CD4-positive, alpha-beta T cell treated with Interferon alpha-2 for 1 hour (primary cell): ENCODE measurements at places on chromosomes 4 and X.

DNA sequence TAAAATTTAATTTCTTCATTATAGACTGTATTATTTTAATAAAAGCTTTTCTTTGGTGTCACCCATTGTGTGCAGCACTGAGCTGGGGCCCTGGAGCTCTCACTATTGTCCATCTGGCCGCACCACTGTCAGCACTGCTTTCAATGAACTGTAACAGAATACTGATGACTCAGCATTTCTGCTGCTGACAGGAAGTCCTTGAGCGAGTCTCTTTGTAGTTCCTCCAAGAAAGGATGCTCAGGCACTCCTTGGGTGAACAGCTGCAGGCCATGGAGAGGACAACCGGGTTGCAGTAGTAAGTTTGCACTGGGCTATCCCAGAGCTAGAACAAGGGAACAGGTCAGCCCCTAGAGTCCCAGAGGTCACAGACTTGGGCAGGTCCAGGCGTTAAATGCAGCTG lies 81.6 kb downstream of the SORBS2 start:
- peak; percentile 29 for DNase-seq

- no peak for DNase-seq
Observed at GRCh38 chr4:1758306-1759121, 34.6 kb upstream of the FGFR3 start.

GRCh38 chr4:108559911-108560310 lies 60.5 kb upstream of the RPL34 start:
- DNase-seq, result no peak

GRCh38 chr4:152065545-152065944 lies 304.7 kb upstream of the GATB start:
- no peak for DNase-seq

DNA sequence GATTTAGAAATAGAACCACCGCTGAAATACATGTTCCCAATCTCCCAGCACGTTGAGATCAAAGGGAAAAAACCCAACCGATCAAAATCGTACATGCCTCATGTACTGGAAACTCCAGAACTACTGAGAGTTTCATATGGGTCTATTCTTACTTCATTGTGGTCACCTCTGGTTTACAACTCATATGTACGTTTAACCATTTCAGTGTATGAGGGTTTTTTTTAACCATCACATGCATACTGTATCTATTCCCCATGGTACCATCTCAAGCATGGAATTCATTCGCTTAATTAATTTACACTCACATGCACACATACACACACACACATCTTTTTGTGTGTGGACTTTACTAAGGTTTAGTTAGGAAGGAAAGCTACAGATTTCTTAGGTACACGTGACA lies 46.0 kb upstream of the CLNK start:
- DNase-seq, result no peak

DNA sequence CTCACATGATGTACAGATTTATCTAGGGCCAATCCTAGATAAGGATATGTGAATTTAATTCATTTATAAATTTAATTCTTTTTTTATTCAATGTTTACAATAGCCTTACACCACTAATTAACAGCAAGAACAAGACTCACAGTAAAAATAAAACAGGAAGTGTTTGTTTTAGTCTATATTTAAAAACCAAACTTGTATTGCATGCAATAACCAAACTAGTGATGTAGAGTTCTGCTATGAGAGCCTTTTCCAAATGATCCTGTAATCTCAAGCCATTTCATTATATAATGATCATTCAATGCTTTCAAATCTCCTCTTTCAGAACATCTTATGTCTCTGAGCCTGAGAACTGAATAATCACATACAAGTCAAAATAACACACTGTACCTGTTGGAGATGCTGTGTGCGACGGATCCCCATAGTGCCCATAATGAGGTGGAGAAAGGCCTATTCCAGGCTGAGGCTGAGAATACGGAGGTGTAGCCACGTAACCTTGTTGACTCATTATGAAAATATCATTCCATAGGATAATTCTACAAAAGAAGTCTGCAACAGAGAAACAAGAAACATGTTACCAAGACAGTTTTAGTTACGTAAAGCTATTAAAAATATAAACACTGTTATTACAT lies 2.6 kb downstream of the SEC24D start:
- no peak for DNase-seq

- DNase-seq, result no peak
Observed at GRCh38 chr4:119059221-119059620, 76.4 kb upstream of the MYOZ2 start.

GRCh38 chr4:151048913-151049312 lies 33.8 kb upstream of the LRBA start:
- DNase-seq, result no peak

DNA sequence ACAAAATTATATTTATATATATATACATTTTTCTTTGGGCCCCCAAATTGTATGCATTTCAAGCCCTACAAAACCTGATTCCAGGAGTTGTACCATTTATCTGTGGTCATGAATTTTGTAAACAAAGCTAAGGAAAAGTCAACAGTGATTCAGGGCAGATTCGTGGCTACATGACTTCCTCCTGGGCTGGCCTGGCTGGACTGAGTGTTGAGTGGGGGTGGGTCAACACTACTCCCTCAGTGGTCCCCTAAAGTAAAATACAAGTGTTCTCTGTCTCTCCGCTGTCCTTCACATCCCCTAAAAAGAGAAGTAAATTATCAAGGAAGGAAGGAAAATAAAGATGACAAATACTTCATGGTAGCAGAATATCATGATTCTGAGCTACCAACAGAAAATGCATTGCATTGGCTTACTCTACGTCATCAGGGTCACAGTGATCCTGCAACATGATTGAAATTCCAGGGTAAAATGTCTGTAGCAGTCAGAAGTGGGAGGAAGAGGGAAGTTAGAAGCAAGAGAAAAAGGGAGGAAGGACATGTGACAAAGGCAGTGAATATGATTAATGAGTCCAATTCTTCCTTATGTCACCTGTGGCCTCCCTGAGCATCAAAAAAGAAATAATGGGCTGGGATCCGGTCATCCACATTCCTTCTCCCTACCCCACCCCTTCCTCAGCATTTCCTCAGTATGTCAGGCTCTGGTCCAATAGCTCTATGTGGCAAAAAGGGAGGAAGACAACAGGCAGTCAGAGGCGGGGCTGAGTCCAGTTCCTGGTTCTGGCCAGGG lies 42.4 kb upstream of the MYOZ2 start:
- no peak for DNase-seq

GRCh38 chrX:14899607-14900006 lies 26.4 kb downstream of the MOSPD2 start:
- peak; percentile 2 for DNase-seq

DNA sequence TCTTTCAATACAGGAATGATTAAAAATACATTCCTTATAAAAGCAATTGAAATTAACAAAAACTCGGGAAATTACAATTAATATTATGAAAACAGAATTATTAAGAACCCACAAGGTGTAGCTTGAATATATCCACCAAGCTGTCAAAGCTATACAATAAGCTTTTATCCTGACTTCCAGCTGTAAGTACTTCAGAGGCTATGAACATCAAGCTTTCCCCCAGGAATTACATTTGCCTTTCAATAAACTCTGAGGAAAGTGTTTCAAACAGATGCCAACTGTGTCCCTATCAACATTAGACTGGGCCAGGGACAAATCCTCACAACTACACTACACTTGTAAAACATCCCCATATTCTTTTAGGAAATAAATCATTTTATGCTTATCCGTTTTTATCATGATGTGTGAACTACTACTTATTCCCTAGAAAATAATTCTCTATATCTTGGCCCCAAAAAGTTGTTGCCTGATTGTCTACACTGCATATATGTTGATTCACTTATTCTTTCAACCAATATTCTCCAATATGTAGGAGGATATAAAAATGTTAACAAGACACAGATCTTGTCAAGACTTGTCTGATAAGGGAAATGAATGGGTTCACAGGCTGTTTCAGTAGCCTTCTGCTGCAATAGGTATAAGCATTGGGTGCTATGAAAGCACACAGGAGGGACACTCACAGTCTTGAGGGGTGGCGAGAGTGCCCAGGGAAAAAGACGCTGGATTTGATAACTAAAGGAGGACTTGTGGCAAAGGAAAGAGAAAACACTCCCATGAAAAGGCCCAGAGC lies 494.1 kb downstream of the CENPC start:
- no peak for DNase-seq

DNA sequence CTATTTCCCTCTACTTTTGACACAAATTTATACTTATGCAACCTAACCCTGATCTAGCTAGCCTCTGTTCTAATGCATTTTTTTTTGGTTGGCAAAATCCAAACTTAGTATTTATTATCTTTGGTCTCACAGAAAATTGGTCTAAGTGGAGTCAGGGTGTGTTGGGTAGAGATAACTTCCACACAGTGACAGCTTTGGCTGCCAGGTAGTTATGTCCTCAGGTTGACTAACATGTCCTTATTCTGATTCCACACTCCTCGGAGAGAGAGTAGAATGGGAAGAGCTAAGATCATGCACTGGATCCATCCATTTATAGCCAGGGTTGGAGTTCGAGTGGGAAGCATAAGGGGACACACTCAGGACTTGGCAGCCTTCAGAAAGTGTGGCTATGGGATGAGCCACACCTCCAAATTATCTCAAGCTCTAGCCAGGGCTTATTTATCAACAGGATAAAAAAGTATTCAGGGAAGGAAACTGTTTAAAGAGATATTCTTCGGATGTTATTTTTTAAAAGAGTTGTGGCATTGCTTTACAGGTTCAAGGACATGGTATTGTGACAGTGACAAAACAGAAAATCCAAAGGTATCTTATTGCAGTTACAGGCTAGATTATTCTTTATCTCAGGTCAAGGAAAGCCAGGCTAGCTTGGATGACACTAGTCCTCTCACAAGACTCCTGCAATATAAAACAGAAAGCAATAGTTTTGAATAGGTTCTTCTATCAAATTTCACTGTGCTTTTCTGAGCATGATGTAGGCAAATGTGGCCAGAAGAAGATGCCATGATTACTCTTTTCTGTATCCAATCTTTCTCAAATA lies 51.5 kb downstream of the NPY1R start:
- no peak for DNase-seq

GRCh38 chr4:139085141-139085540 lies 69.6 kb downstream of the NOCT start:
- DNase-seq, result peak; percentile 37

DNA sequence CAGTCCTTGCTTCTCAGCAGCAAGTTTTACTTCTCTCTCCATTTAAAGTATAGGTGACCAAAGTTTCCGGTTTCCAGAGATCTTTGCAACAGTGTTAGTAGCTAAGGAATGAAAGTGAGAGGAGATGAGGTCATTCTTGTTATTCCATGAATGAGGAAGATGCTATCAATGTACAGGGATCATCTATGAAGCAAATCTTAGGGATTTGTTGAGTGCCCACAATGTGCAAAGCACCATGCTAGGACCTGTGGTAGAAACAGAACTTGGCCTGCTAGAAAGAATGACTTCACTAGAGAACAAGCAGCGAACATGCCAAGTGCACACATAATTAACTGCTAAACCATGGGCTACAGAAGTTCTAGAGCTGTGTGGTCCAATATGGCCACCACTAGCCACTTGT lies 112.5 kb downstream of the MID1 start:
- no peak for DNase-seq

GRCh38 chrX:1108501-1109445 lies 103.7 kb downstream of the CRLF2 start:
- DNase-seq, result no peak

- no peak for DNase-seq
Observed at GRCh38 chrX:71504346-71504745, 28.6 kb upstream of the OGT start.

DNA sequence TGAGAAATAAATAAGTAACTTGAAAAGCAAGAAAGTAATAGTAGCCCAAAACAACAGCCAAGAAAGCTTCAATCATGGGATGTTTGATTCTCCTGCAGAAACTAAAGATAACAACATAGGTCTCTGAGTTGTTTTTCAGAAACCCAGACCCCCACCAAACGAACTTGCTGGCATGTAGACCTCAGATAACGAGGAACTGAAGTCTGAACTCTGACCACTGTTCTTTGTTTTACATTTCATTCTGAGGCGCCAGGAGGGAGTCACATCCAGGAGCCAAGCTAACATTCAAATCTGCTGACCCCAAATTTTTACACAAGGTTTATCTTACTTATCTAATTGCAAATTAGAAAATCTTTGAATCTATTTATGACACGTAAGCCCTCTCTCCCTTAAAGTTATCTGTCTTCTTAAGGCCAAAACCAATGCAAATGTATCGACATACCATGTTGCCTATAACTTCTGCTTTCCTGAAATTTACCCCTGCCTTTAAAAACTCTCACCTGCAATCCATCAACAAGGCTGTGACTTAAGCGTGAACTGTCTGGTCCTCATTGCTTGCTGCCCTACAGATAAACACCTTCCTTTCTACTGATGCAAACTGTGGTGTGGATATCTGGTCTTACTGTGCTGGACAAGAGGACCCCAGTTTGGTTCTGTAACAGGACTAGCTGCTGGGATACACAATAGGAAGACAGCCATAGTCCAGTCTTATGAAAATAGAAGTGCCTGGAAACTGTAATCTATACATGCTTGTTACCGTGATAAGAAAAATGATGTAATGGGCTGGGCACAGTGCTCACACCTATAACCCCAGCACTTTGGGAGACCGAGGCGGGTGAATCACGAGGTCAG lies 37.5 kb upstream of the NEIL3 start:
- DNase-seq, result no peak

DNA sequence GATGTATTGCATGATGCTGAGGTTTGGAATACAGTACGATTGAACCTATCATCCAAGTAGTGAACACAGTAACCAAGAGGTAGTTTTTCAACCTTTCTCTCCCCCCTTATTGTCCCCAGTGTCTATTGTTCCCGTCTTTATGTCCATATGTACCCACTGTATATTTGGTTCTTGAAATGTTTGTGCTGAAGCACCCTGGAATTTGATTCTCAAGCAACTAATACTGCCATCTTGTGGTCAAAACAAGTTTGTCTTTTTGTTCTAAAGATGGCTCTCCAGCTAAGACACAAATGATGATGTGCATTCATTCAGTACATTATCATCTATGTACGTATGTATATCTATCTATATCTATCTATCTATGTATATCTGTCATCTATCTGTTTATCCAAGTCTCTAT lies 33.5 kb upstream of the DCX start:
- no peak for DNase-seq

DNA sequence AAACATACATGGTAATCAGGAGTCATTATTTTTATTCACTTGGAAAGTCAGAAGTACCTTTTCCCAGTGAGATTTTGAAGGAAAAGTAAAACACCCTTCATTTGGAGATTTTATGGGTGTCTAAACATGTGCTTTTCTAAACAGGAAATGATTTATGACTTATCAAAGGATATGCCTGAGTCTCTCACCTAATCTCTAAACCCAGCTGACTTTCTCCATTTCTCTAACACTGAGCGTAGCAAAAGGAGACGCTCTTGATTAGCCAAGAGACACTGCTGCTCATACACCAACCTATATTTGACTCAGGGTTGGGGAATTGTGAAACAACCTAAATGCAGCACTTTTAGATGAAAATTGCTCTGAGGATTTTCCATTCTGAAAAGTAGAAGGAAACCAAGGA lies 468.5 kb upstream of the FTHL17 start:
- DNase-seq, result no peak

- no peak for DNase-seq
Observed at GRCh38 chrX:24985120-24985519, 30.6 kb downstream of the ARX start.

- DNase-seq, result no peak
Observed at GRCh38 chr4:31917334-31917733, 1197.2 kb downstream of the PCDH7 start.
